ENCODE measurements at places on chromosomes 12 and 14. TPM values are rescaled to one million over a fixed set of nuclear protein-coding genes. Genes with fewer than 3 reads are reported as not detected.

The CCNT1 gene
- total RNA-seq, result 42.5 TPM

The IAPP gene
- not detected for total RNA-seq

The TAS2R46 gene
- 3.3 TPM for total RNA-seq

The ALDH2 gene
- 55.2 TPM for total RNA-seq

The RNU4-1 gene
- 5,722 TPM for total RNA-seq

The KLRG1 gene
- total RNA-seq, result 5.2 TPM

GRCh38 chr12:67909681-67910080 lies 79.6 kb upstream of the IFNG-AS1 start:
- no peaks in the 10 kb centered on the region for H3K4me1 ChIP-seq
- no peak overlapping the region for H3K27ac ChIP-seq
- no peaks in the 10 kb centered on the region for H3K36me3 ChIP-seq
- peaks cover 1% of the 10 kb centered on the region for H3K27me3 ChIP-seq
- DNase-seq, result no peak
- H3K4me3 ChIP-seq, result no peak overlapping the region

DNA sequence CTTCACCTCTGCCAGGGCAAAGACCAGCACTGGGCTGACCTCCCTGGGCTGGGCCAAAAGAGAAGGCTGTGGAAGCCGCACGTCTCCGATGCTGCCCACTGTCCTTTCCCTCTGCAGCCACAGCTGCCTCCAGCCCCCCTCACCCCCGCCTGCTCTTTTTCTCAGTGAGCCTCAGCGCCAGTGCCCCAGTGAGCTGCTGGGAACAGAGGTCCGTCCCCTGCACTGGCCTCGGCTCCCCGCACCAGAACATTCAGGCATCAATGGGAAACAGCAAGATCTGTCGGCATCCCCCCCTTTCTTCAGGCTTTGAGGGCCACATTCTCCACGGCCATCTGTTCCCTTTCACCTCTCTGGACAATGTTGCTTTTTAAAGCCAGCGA lies 398.1 kb downstream of the ZFP36L1 start:
- H3K36me3 ChIP-seq, result no peaks in the 10 kb centered on the region
- no peak overlapping the region for H3K4me3 ChIP-seq
- DNase-seq, result peak; percentile 36
- no peaks in the 10 kb centered on the region for H3K27me3 ChIP-seq

DNA sequence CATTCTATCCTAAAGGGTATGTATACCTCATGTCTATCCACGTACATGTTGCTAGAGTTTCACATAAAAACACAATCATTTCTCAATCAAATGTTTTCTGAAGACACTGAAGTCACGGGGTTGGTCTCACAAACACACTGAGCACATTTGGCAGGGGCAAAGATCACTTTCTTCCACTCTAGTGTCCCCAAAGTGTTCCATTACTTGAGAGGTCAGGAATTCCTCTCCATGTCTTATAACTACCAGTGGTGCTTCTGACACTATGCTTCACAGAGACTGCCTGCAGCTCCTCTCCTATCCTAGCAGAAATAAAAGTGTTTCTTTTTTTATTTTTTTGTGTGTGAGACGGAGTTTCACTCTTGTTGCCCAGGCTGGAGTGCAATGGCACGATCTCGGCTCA lies 19.1 kb downstream of the ZFYVE1 start:
- no peak overlapping the region for H3K27ac ChIP-seq
- peaks cover 9% of the 10 kb centered on the region for H3K4me1 ChIP-seq
- H3K36me3 ChIP-seq, result peaks cover 4% of the 10 kb centered on the region
- DNase-seq, result no peak

DNA sequence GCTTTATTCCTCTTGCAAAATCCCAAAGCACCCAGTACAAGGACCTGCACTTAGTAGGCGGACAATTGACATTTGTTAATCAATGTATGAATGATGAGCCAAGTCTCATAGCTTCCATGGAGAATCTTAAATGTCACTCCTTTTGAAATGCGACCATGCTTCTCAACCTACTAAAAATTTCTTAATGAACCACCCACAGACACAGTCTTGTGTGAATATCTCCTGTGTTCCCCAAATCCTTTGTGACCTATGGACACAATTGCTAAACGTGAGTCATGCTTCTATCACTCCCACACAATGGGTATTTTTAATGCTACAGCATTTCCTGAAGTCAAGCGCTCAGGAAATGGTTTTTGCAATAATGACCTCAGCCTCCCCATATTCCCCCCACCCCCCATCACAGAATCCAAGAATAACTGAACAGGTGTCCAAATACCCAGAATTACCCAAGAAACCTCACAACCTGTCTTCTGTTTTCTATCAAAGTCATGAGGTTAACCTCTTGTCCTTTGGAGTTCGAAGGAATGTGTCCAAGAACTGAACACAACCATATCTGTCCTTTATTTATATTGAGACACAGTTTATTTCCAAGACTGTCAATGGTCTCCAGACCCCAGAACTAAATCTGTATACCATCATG lies 163.6 kb upstream of the PLEKHG7 start:
- H3K27me3 ChIP-seq, result peaks cover 2% of the 10 kb centered on the region
- peak overlapping the region; percentile 92 for H3K27ac ChIP-seq
- no peak for DNase-seq
- no peak overlapping the region for H3K4me3 ChIP-seq
- no peaks in the 10 kb centered on the region for H3K36me3 ChIP-seq

DNA sequence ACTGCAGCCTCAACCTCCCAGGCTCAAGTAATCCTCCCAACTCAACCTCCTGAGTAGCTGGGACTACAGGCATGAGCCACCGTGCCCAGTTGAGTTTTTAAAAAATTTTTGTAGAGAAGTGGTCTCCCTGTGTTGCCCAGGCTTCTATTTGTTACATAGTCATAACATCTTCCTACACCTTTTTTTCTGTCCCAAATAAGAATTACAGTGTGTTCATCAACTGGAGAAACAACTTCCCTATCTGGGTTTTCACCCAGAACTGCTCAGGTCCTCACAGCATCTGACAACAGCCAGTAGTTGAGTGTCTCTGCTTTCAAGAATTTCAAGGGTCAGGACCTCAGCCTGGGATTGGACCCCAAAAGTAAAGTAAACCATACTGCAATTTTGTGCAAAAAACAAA lies 235.2 kb upstream of the AMIGO2 start:
- H3K27me3 ChIP-seq, result peaks cover 2% of the 10 kb centered on the region
- no peak for DNase-seq
- no peak overlapping the region for H3K27ac ChIP-seq
- no peaks in the 10 kb centered on the region for H3K4me1 ChIP-seq
- H3K36me3 ChIP-seq, result no peaks in the 10 kb centered on the region
- no peak overlapping the region for H3K4me3 ChIP-seq

DNA sequence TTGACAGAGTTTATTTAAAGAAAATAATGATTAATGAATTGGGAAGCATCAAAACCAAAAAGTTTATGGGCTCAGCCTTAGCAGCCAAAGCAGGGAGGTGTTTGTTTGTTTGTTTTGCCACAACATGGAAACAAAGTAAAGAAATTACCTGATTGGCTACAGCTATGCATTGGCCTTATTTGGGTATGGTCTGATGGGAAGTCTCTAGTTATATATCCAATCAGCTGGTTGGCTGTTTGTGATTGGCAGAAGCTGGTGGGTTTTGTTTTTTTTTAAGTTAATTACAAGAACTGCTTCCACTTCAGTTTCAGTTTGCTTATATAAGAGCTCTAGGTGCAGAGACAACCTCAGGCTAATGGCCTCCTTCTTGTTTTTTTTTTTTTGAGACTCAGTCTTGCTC lies 4.6 kb upstream of the LEMD3 start:
- H3K27ac ChIP-seq, result no peak overlapping the region
- peaks cover 6% of the 10 kb centered on the region for H3K27me3 ChIP-seq
- no peak overlapping the region for H3K4me3 ChIP-seq
- no peaks in the 10 kb centered on the region for H3K4me1 ChIP-seq
- DNase-seq, result no peak
- no peaks in the 10 kb centered on the region for H3K36me3 ChIP-seq

DNA sequence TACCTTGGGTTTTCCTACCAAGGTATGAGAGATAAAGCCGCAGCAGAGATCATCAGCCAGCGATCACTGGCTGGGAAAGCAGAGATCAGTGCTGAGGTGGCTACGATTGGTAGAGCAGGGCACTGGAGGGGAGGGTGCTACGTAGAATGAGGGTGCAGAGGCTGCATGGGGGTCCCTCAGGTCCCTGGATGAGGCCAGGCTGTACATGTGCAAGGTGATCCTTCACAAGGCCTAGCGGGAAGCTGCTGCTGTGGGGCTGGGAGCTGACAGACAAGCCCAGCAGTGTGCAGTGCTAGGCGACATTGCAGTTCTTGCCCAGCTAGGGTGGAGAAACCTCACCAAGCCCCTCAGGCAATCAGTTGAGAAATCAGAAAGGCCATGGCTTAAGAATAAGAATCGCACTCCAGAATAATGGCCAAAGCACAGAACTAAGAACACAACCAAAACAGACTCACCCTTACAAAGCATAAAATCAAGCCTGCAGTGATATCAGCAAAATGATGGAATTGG lies 37.2 kb upstream of the GPR132 start:
- peaks cover 7% of the 10 kb centered on the region for H3K27me3 ChIP-seq
- H3K4me3 ChIP-seq, result no peak overlapping the region
- peaks cover 16% of the 10 kb centered on the region for H3K36me3 ChIP-seq
- H3K27ac ChIP-seq, result no peak overlapping the region

- H3K27ac ChIP-seq, result no peak overlapping the region
- no peaks in the 10 kb centered on the region for H3K27me3 ChIP-seq
- no peak for DNase-seq
- H3K4me3 ChIP-seq, result no peak overlapping the region
- peaks cover 3% of the 10 kb centered on the region for H3K36me3 ChIP-seq
- no peaks in the 10 kb centered on the region for H3K4me1 ChIP-seq
These were observed 602.8 kb downstream of the ALG10 start for GRCh38 chr12:34625116-34625515.

GRCh38 chr12:13222076-13222475 lies 25.6 kb downstream of the EMP1 start:
- H3K4me3 ChIP-seq, result no peak overlapping the region
- H3K27me3 ChIP-seq, result peaks cover 2% of the 10 kb centered on the region
- H3K4me1 ChIP-seq, result peaks cover 12% of the 10 kb centered on the region
- H3K36me3 ChIP-seq, result no peaks in the 10 kb centered on the region

GRCh38 chr14:65258391-65258790 lies 154.1 kb upstream of the FUT8 start:
- H3K36me3 ChIP-seq, result peaks cover 4% of the 10 kb centered on the region
- H3K4me1 ChIP-seq, result peaks cover 3% of the 10 kb centered on the region
- peaks cover 2% of the 10 kb centered on the region for H3K27me3 ChIP-seq
- H3K4me3 ChIP-seq, result no peak overlapping the region
- no peak overlapping the region for H3K27ac ChIP-seq
- DNase-seq, result no peak

GRCh38 chr12:76108356-76108755 lies 23.9 kb upstream of the NAP1L1 start:
- no peaks in the 10 kb centered on the region for H3K4me1 ChIP-seq
- peaks cover 4% of the 10 kb centered on the region for H3K27me3 ChIP-seq
- H3K4me3 ChIP-seq, result no peak overlapping the region
- no peaks in the 10 kb centered on the region for H3K36me3 ChIP-seq

GRCh38 chr14:49581209-49582112 lies 4.7 kb downstream of the RPS29 start:
- H3K36me3 ChIP-seq, result peaks cover 6% of the 10 kb centered on the region
- DNase-seq, result no peak
- H3K27me3 ChIP-seq, result peaks cover 12% of the 10 kb centered on the region
- H3K4me3 ChIP-seq, result no peak overlapping the region
- no peak overlapping the region for H3K27ac ChIP-seq

DNA sequence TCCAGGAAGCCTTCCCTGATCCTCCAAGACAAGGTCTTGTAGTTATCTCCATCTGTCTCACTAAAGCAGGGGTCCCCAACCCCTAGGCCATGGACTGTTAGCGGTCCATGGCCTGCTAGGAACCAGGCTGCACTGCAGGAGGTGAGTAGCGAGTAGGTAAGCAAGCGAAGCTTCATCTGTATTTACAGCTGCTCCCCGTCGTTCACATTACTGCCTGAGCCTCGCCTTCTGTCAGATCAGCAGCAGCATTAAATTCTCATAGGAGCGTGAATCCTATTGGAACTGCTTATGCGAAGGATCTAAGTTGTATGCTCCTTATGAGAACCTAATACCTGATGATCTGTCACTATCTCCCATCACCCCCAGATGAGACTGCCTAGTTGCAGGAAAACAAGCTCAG lies 12.4 kb upstream of the NFYB start:
- no peaks in the 10 kb centered on the region for H3K36me3 ChIP-seq
- peaks cover 5% of the 10 kb centered on the region for H3K27me3 ChIP-seq
- DNase-seq, result no peak
- H3K4me3 ChIP-seq, result no peak overlapping the region
- no peak overlapping the region for H3K27ac ChIP-seq

DNA sequence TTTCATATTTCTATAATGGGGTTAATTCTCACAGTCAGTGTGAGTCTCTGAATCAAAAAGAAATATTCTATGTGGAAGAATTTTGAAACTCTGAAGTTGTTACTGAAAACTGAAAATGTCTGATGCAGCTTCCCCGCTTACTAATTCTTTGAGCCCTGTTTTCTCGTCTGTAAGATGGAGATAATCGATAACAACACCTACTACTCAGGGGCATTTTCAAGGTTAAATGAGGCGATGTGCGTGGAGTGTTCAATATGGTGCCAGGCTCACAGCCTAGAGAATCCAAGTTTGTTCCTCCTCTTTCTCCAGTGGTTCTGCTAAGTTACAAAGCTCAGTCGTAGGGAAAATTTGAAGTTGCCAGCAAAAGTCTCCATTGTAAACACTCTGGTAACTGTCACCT lies 391.4 kb downstream of the FUT8 start:
- no peak overlapping the region for H3K4me3 ChIP-seq
- no peaks in the 10 kb centered on the region for H3K36me3 ChIP-seq
- H3K27me3 ChIP-seq, result no peaks in the 10 kb centered on the region

GRCh38 chr12:48023386-48023785 lies 19.1 kb upstream of the COL2A1 start:
- H3K36me3 ChIP-seq, result no peaks in the 10 kb centered on the region
- H3K4me1 ChIP-seq, result peaks cover 2% of the 10 kb centered on the region
- H3K4me3 ChIP-seq, result no peak overlapping the region
- no peak for DNase-seq
- no peak overlapping the region for H3K27ac ChIP-seq

DNA sequence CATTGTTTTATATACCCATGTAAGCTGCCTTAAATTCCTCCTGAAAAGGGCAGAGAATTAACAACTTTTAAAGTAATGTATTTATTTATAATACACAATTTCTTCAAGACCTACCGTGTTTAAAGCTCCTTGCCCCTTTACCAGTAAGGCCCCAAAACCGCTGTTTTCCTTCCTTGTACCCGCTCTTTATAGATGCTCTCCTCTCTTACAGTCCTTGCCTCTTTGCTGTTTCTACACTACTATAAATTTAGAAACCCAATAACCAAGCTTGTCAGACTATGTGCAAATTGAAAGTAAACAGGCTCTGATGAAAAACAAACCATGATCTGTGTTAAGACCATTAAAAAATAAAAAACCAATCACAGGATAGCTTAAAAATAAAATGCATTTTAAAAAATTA lies 3.9 kb downstream of the MPHOSPH9 start:
- H3K27me3 ChIP-seq, result peaks cover 6% of the 10 kb centered on the region
- H3K27ac ChIP-seq, result no peak overlapping the region
- H3K4me3 ChIP-seq, result peak overlapping the region; percentile 68
- DNase-seq, result no peak
- H3K4me1 ChIP-seq, result peaks cover 5% of the 10 kb centered on the region

GRCh38 chr12:122635471-122635870 lies 67.7 kb downstream of the HCAR2 start:
- H3K27me3 ChIP-seq, result peaks cover 2% of the 10 kb centered on the region
- H3K4me3 ChIP-seq, result no peak overlapping the region
- peaks cover 2% of the 10 kb centered on the region for H3K4me1 ChIP-seq
- no peaks in the 10 kb centered on the region for H3K36me3 ChIP-seq
- no peak for DNase-seq
